ENCODE measurements at places on chromosomes 2 and 18. TPM values are rescaled to one million over a fixed set of nuclear protein-coding genes. Genes with fewer than 3 reads are reported as not detected.

The BUB1 gene
- polyA plus RNA-seq: 20.2 TPM

DNA sequence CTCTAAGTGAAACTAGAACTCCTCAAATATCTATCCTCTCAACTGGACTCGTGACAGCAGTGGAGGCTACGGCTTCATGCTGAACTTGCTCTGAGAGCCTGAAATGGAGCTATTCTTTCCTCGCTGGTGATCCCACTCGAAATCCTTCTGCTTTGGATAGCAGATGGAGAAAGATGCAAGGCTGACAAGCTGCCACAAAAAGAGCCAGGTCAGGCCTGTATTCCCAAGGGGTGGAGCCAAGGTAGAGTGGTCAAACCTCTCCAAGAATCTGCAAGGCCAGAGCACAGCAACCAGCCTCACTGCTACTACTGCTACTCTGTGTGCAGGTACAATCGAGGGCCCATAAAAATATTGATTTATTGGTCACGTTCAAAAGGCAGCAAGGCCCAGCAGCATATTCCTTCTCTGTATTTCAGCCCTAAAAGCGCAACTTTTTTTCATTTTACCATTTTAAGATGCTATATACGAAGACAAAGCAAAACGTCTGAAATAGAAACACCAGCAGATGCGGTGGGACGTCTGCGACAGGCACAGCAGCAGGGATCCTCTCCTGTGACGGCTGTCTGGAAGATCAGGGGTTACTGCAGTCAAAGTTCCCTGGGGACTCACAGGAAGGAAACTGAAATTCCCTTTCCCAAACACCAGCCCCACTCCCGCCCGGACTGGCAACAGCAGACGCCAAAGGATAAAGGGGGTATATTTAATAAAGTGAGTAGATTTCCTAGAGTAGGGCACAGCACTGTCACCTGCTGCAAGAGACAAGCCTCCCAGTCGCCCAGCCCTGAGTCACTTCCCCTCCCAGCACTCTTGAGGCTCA lies 2.4 kb downstream of the SPRED2 start:
- no peaks in the 10 kb centered on the region for H3K27me3 ChIP-seq
- DNase-seq: no peak
- H3K4me3 ChIP-seq: peak overlapping the region; percentile 84
- H3K36me3 ChIP-seq: peaks cover 2% of the 10 kb centered on the region
- H3K27ac ChIP-seq: peak overlapping the region; percentile 96

GRCh38 chr2:233976087-233976486 lies 58.9 kb downstream of the TRPM8 start:
- no peak for DNase-seq
- H3K4me3 ChIP-seq: no peak overlapping the region
- no peak overlapping the region for H3K27ac ChIP-seq
- H3K27me3 ChIP-seq: no peaks in the 10 kb centered on the region
- H3K36me3 ChIP-seq: no peaks in the 10 kb centered on the region

DNA sequence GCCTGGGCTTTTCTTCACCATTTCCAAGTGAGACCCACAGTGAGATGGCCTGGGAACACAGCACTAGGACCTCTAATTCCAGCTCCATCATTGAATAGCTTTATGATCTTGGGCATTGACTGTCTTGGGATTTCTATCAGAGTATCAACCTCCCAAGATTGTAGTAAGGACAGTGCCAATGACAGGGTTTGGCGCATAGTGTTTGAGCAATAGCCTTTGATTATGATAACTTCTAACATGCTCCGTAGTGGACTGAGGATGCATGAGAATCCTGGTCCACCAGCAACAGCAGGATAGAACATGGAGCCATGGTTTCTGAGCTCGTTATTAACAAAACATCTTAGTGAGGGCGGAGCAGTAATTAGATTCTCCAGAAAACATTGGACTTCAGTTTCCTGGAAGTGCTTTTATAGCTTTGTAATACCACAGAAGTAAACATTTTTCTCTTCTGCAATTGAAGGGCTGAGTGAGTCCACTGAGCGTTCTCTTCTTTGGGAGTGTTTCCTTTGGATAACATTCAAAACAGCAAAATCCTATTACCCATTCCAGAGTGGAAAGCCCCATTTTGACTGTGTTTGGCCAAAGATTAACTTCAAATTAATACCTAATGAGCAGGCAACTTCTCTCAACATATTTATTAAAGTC lies 63.7 kb downstream of the IL1R2 start:
- H3K36me3 ChIP-seq: no peaks in the 10 kb centered on the region
- peak overlapping the region; percentile 34 for H3K27ac ChIP-seq
- H3K27me3 ChIP-seq: no peaks in the 10 kb centered on the region
- H3K4me1 ChIP-seq: peaks cover 5% of the 10 kb centered on the region
- peak; percentile 16 for DNase-seq

GRCh38 chr2:216320852-216321251 lies 51.4 kb downstream of the MARCHF4 start:
- DNase-seq: no peak
- H3K27me3 ChIP-seq: no peaks in the 10 kb centered on the region
- no peak overlapping the region for H3K4me3 ChIP-seq

All from small intestine (tissue), 16 donors.